ENCODE measurements at places on chromosomes 12 and 14.

DNA sequence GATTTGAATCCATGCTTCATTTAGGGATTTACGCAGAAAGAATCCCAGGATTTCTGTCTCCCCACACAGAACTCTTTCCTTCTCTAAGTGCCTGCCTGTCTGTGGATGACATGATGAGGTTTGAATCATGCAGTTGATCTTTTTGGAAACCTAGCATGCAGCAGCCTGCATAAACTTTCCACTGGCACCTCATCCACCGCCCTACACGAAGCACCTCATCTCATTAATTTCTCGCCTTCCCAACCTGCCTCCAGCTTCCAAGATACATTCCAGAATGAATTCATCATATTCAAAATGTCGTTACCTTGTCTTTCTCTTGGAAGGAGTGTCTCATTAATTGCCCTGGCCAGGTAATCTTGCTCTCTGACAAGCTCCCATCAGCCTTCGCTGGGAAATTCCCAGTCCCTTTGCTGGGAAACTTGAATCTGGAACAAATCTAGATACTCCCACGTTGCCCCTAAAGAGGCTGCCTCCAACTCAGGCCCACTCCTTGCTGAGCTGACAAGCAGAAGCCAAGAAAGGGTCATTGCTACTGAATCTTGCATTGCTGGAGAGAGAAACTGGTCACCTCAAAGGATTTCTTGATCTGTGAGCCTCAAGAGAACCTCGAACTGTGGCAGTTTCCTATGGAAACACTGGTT is 48.2 kb downstream of the SERPINA3 start:
- DNase-seq, result no peak

GRCh38 chr14:35368583-35369392 is 35.8 kb downstream of the NFKBIA start:
- no peak for DNase-seq

DNA sequence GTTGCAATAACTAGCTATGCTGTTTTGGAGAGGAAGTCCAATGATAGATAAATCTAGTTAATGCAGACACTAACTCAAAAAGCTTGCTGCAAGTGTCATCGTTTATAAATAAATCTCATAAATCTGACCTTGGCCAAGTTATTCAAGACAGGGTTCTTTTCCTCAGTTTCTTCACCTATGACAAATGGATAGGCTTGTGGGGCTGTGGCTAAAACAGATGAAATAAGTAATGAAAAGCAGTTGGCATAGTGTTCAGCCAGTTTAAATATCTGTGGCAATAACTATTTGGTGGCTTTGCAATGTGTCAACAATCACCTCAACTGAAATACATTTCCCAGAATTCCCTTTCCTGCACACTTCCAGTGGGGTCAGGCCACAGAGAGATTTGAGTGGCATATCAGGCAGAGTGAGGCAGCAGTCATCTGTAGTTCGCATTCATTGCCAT is 169.9 kb downstream of the DYRK2 start:
- no peak for DNase-seq

GRCh38 chr14:50001151-50001998 is 108.5 kb downstream of the ARF6 start:
- no peak for DNase-seq

DNA sequence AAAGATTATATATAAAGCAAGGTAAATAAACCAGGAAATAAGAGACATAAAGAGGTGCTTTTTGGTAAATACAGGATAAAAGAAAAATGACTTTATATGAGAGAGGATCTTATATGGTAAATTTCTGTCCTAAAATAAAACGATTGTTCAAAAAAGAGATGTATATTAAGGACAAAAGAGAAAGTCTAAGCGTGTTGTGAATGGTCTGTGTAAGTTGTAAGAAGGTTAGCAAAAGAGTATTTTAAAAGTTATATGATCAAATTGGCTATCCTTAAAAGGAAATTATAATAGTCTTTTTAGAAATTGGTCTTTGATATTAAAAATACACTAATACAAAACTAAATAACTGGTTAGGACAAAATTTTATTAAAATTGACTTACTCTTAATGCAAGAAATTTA is 14.1 kb upstream of the ACSM4 start:
- DNase-seq, result no peak

DNA sequence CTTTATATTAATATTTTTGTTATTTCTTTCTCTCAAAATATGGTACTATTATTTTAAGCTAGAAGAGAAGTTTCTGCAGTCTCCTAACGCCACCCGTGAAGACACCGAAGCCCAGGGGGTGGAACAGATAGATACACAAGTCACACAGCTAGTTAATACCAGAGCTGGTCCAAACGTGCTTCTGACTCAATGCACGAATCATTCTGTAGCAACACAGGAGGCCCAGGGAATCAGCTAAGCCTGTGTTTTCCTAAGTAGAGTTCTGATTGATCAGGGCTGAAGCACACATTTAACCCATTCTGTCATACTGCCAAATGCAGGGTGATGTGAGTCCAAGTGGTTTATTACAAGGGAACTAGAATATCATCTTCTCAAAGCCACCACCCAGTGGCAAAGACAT is 116.9 kb upstream of the PWP1 start:
- no peak for DNase-seq

GRCh38 chr14:93702946-93703345 is 85.3 kb downstream of the PRIMA1 start:
- DNase-seq, result no peak

DNA sequence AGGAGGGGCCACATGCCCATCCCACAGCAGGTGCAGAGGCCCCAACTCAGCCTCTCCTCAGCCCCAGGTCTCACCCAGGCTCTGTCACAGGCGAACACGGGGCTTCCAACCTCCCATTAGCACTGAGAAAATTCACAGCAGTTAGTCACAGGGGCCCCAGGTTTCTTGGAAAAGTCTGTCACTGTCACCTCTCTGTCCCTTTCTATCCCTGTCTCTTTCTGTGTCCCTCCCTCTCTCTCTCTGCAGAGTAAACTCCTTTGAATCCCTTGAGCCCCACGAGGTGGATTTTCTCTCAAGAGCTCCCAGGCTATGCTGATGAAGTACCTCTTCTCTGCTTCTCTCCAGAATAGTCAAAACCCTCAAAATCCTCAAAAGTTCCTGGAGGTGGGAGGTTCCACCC is 14.0 kb upstream of the ENDOU start:
- DNase-seq, result no peak

DNA sequence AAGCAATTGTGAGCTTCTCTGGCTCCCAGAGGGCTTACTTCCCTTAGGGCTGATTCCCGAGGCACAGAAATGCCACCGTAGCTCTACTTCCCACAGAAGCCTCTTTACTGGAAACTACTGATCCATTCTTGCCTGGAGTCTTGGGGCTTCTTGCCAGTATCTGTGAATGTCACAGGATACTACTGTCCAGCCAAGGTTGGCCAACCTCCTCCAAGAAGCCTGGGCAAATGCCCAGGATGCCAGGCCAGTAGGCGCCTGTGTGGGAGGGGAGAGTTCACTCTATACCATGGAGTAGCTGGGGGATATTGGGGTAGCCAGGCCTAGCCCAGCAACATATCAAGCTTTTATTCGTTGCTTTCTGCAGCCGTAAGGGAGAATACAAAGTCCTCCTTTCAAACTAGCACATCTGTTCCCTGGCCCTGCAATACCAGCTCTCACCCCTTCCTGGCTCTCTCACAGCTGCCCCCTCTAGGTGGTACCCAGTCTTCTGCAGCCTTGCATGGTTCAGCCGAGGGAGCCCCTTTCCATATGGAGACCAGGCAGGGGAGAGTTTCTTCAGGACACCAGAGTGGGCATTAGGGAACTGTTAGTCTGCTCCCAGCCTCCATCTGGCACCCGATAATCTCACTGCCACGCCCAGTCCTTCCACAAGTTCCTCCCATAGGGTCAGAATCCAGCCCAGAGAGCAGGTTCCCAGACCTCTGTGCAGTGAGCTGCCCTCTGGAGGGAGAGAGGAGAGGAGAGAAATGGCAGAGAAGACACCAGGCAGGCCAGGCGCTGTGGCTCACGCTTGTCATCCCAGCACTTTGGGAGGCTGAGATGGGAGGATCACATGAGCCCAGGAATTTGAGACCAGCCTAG is 24.3 kb upstream of the PLEK2 start:
- no peak for DNase-seq

GRCh38 chr14:28765831-28766468 is 637 bp upstream of the FOXG1 start:
- DNase-seq, result no peak

GRCh38 chr12:20268121-20268732 is 100.1 kb upstream of the PDE3A start:
- DNase-seq, result no peak

DNA sequence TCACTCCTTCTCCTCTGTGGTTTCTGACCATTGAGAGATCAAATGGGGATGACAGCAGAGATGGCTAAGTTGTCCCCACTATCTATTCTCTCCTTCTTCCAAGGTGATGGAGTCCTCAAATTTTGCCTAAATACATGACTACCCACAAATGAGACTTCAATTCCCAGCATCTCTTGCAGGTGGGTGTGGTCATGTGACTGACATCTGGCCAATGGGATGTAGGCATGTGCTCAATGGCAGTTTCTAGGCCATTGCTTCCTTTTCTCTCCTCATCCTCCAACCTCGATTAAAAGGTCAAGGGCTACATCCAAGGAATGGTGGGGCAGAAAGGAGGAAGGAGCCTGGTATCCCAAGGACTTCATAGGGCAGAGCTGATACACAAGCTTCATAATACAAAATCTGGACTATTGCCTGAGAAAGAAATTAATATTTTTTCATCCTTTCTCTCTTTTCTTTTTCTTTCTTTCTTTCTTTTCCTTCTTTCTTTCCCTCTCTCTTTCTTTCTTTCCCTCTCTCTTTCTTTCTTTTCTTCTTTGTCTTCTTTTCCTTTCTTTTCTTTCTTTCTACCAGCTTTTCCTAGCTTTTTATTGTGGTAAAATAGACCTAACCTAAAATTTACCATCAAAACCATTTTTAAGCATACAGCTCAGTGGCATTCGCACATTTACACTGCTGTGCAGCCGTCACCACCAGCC is 100.9 kb upstream of the PRB2 start:
- DNase-seq, result no peak

DNA sequence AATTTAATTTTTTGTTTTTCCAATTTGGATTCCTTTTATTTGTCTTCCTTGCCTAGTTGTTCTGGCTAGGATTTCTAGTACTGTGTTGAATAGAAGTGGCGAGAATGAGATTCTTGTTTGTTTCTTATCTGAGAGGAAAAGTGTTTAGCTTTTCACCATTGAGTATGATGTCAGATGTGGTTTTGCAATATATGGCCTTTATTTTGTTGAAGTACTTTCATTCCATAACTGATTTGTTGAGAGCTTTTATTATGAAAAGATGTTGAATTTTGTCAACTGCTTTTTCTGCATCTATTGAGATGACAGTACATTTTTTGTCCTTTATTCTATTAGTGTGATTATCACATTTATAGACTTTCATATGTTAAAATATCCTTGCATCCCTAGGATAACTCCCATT is 462.0 kb downstream of the CCDC91 start:
- DNase-seq, result no peak

DNA sequence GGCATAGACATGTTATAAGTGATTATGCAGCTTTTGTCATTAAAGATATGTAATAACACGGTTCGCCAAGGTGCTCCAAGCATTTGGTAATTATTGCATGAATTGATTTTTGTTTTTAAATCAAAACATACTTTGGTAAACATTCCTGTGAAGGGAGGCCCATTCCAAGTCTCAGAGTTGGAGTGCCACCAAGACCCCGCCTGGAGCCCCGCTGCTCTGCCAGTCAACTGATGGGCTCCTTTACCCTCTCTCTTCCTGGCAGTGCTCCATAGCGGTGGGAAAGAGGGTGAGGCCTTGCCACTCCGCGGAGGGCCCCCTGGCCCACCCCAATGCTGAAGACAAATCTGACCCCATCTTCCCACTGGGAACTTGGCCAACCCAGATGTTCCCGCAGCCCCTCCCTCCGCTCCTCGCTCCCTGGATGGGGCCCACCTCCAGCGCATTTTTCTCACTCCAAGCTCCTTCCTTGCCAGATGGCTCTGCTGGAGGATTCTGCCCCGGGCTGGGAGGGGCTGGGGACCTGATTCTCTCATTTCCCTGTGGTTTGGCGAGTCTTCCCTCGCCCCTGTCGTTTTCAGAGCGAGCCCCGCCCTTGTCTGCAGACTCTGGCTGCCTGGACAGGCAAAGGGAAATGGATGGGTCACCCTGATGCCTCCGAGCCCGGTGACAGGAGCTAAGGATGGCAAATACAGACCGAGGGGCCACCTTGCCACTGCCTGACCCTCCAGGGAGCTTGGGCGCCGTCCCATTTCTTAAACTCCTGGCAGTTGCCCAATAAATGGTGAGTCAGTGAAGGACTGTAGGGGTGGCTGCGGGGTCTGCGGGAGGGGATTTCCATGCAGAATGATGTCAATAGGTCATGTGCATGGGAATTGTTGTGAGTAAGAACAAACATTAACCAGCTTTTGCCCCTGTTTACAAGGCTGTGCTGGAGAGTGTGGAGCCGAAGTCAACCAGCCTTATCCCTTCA is 9.2 kb upstream of the PAPLN start:
- no peak for DNase-seq

GRCh38 chr12:26319511-26319910 is 124.1 kb downstream of the SSPN start:
- no peak for DNase-seq

GRCh38 chr12:7917392-7918267 is 18.4 kb downstream of the SLC2A3 start:
- no peak for DNase-seq

- DNase-seq, result no peak
Observed at GRCh38 chr14:60512973-60513571, 4.1 kb downstream of the SIX6 start.

- no peak for DNase-seq
Observed at GRCh38 chr12:88552610-88553079, 27.6 kb downstream of the KITLG start.

GRCh38 chr12:71958993-71959578 is 20.4 kb downstream of the TPH2 start:
- no peak for DNase-seq

DNA sequence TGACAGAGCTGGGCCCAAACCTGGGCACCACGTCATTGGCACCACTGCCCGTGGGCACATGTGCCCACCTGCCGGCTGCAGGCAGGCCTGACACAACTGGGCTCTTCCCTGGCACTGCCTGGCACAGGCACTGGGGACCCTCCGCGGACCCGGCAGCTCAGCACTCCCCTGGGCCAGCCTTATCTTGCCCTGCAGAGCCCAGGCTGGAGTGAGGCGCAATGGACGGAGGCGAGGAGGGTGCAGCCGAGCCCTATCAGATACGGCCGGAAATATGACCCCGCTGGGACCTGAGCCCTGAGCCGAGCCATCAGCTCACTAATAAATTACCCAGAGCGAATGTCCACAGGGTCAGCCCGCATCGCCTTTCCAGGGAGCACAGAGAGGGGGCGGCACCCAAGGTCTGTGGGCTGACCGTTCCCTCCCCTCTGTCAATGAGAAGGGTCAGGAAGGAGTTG is 1.7 kb upstream of the C14orf180 start:
- no peak for DNase-seq

All from NCI-H1436 (cell line).